ENCODE measurements at places on chromosomes 6 and 20.

- no peak for DNase-seq
These were observed 14.7 kb upstream of the ASXL1 start for GRCh38 chr20:32343439-32343838.

DNA sequence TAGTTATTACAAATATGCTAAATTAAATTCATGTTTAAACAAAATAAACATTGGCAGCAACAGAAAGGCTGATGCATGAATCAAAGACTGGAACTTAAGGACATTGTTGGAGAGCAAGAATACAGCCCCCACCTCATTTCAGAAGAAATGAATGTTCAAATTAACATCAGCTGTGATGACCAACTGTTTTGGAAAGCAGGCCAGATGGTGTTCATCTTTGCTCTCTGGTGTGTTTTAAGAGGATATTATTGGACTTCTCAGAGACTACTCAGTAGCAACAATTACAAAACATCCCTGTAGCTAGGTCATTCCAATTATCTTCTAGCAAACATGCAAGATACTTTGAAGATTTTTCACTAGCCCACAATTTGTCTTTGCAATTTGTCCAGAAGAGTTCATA lies 118.6 kb upstream of the DOK5 start:
- DNase-seq, result no peak

DNA sequence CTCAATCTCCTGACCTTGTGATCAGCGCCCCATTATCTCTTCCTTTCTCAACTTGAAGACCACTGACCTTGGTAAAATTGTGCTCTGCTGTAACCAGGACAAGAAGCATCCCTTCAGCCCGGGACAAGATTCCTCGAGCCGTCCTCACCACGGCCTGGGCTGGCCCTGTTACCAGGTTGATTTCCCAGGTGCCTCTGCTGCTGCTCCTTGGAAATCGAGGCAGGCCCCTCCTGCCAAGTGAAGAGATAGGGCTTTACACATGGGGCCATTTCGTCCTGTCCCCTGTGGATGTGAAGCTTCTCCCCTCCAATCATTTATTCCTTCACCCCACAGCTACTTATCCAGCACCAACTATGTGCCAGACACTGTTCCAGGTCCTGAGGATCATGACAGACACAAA lies 21.5 kb downstream of the RAB44 start:
- no peak for DNase-seq

DNA sequence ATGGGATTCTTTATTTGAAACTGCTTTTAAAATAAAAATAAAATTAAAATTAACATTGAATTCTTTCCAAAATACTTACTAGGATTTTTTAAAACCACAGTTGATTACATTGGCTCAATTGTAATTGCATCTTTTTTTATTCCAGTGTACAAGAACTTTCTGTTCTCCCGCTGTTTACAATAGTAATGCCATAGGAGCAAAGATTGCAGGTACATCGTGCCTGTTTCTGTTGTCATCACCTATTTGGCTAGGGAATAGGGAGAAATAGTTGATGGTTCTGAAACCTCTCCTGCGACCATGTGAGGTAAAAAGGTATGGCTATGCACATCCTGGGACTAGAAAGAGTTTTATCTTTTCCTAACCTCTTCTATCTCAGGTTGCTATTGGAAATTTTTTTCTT lies 28.2 kb upstream of the RHAG start:
- DNase-seq, result no peak

DNA sequence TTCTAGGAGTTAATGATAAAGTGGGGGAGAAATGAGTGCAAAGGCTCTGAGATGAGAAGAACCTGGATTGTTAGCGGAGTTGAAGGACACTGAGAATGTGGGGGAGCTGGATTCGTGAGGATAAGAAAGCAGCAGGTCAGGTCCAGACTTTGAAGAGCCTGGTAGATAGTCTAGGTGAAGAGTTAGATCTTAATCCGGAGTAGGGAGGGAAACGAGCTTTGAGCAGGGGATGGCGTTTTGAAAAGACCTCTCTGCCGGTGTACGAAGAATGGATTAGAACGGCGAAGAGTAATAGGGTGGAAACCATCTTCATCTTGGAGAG lies 487 bp upstream of the PHF20 start:
- DNase-seq, result no peak

DNA sequence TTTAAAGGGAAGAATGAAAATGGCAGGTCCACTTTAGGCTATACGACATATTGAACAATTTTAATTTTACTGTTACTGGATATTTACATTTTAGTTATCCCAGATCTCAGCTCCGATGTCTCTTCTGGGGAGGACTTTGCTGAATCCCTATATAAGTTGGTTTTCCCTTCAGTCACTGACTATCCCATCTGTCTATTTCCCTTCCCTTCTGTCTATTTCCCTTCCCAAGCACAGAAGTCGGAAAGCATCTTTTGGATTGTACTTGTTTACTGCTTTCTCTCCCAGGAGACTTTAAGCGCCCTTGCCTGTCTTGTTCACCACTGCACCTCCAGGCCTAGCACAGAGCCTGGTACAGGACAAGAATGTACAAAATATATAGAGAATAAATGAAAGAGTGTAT lies 165.8 kb upstream of the SALL4 start:
- DNase-seq, result no peak

- no peak for DNase-seq
These were observed 100.1 kb downstream of the CDC5L start for GRCh38 chr6:44487586-44487985.

DNA sequence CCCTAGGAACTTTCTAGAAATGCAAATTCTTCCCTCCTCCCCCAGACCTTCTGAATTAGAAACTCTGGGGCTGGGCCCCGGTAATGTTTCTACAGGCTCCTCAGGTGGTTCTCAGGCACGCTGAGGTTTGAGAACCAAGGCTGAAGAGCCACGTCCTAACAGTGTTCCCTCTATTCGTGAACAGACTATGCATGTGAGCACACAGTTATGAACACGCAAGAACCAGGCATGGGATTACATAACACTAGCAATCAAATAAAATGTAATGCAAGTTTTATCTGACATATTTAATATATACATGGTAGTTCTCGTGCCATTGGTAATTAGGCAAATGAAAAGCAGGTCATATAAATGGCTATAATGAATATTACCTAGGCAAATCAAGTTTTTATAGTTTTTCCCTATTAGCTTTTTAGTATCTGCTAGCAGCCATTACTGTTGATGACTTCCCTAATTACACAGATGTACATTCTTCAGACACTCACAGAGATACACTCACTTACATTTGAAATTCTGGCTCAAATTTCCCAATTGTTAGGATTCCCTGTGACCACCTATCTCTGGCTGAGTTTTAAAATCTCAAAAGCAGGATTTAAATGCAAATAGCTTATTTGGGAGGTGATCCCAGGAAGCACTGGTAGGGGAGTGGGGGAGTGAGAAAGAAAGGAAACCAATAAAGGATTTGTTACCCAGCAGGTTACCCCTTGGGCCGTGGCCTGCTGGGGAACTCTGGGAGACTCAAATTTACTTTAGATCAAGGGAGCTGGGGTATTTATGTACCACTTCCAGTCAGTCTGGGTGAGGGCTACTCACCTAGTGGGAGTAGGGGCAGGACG lies 104.1 kb downstream of the TCP11 start:
- no peak for DNase-seq

DNA sequence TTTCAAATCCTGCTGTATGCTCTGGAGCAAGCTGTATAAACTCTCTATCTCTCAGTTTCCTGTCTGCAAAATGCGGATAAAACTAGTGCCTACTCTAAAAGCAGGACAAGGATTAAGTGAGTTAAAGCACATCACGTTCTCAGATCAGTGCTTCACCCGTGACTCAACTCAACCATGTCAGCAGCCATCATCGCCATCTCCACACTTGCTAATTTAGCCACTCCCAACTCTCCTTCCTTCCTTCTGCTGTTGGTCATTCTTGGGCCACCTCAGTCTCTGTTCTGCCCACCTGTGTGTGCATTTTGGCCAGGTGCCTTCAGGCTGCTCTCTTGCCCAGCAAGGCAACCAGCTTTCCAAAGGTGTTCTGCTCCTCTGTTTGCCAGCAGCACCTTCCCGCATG lies 260.0 kb upstream of the CDYL start:
- no peak for DNase-seq

DNA sequence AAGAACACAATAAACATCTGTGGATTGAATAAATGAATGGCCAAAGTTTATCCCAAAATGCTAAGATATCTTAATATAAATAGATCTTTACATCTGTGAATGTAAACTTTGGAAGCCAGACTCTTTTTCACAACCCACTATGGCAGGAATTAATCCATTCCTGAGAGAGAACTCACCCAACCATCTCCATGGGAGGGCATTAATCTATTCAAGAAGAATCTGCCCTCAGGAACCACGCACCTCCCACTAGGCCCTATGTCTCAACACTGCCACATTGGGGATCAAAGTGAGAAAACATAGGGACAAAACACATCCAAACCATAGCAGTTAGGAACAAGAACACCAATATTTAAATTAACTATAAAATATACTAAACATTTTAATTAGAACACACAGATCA lies 3.4 kb downstream of the UBE3D start:
- no peak for DNase-seq

DNA sequence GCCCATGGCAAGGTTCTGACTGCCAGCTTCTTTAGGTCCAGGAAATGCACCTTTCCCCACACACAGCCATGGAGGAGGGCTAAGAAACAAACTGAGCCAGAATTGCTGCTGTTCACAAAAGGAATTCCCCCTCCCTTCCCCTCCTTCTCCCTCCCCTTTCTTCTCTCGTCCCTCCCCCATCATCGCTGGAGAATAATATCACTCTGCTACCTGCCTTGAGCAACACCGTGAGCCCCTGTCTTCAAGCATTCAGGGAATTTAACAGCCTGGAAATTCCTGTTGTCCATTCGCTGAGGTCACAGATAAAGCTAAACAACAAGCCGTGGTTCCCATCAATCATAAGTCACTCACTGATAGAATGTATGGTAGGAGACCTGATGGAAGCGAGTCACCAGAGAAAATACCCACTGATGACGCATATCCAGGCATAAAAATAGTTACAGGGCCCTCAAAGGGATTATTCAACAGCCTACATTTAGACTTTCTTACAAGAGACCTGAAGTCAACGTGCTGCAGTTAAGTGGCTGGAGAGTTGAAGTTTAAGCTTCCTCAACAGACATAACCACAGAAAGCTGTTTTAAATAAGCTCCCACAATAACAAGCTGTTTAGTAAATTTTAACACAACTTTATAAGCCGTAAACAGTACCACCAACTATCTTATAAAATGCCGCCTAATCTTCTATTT lies 59.7 kb downstream of the HIVEP2 start:
- no peak for DNase-seq

DNA sequence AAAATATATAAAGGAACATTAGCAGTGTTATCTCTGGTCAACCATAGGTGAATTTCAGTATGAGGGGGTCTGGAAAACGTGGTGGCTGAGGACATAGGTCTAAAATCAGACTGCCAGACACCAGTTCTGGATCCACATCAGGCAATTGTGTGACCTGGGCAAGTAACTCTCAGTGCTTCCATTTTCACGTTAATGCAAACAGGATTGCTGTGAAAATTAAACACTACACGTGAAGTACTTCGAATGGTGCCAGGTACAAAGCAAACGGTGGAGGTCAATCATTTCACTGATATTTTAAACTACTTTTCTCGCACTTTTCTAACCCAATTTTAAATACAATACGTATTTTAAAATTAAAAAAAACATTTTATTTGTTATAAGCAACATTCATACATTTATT lies 315.7 kb downstream of the TRDN start:
- DNase-seq, result no peak

- DNase-seq, result no peak
These were observed 15.6 kb upstream of the HMGN3 start for GRCh38 chr6:79250107-79250514.

DNA sequence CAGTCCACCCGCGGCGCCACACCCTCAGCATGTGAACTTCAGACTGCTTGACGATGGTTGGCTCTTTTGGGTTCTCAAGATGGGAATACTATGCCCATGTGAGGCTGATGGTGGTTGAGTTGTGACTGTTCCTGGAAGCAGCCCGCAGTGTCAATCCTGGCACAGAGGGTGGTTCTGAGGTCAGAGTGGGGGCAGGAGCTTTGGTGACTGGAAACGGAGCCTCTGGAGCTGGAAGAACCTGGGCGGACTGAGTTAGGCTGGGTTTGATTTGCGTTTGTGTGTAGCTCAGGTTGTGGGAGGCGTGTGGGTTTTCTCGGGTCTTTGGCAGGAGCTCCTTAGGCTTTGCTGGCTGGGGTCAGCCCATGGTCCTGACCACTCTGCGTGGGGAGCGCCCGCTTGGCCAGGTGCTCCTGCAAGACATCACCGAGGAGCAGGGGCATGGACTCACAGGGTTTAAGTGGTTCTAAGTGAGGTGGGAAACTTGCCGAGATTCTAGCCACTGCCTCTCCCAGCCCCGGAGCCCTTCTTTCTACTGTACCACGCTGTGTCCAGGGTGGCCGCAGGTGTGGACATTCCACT lies 37.3 kb upstream of the SLC22A1 start:
- no peak for DNase-seq

GRCh38 chr20:5046656-5047339 lies 45.5 kb upstream of the SLC23A2 start:
- DNase-seq, result no peak

GRCh38 chr6:87767478-87767877 lies 65.4 kb upstream of the AKIRIN2 start:
- DNase-seq, result no peak

- no peak for DNase-seq
These were observed 19.3 kb downstream of the RBM38 start for GRCh38 chr20:57410398-57410920.

- DNase-seq, result no peak
These were observed 8.1 kb upstream of the ARFGAP1 start for GRCh38 chr20:63264519-63264918.

DNA sequence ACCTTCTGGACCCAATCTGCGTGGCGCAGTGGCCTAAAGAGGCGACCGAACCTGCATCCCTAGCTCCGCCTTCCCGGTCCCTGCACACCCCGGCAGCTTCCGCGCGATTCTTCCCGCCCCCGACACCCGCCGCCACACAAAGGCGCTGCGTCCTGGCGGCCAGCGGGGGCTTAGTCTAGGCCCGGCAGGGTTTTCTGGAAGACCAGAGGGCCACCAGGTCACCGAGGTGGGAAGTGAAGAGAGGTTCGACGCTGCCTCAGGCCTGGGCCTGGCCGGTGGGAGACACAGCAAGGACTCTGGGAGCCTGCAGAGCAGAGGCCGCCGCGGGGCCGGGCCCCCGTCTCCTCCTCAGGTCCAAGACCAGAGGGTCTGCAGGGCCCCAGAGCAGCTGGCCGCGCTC lies 154.9 kb downstream of the OR2B2 start:
- DNase-seq, result no peak

DNA sequence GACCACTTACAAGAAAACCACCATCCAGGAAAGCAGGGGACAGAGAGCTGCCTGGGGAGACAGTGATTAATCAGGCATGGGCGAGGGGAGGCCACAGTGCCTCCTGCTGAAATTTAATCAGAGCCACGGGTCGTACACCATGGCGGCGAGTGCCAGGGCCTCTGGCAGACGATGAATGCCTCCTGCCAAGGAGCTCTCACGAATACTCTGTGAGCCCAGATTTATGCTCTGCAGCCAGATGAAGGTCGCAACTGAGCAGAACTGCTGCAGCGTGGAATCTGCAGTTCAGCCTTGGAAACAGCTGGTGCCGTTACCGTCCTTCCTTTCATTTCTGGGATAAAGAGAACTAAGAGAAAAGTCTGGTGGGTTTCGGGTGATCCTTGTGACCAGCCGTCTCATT lies 85.6 kb downstream of the BFSP1 start:
- DNase-seq, result no peak

GRCh38 chr20:15005300-15005986 lies 668.0 kb upstream of the FLRT3 start:
- no peak for DNase-seq

All from amygdala (tissue), 56 donors.